Effector memory CD4-positive, alpha-beta T cell (primary cell): ENCODE measurements at places on chromosomes 1 and 21.

- no peaks in the 10 kb centered on the region for H3K27me3 ChIP-seq
- no peaks in the 10 kb centered on the region for H3K4me1 ChIP-seq
- H3K4me3 ChIP-seq, result no peak overlapping the region
- H3K36me3 ChIP-seq, result no peaks in the 10 kb centered on the region
- no peak for DNase-seq
- H3K27ac ChIP-seq, result no peak overlapping the region
These were observed 54.3 kb upstream of the SH3GLB1 start for GRCh38 chr1:86650065-86650464.

DNA sequence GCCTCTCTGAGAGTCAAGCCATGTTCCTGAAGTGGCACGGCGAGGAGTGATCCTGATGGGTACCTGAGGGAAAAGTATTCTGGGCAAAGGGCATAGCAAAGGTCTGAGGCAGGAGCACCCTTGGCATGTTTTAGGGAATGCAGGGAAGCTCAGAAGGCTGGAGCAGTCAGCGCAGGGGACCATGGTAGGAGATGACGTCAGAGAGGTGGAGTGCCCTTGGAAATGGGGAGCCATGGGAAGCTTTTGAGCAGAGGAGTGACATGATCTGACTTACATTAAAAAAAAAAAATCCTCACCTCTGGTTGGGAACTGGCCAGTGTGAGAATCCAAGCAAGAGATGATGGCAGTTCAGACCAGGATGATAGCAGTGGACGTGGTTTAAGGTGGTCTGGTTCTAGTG, 37.2 kb downstream of the PDPN start:
- H3K4me1 ChIP-seq, result no peaks in the 10 kb centered on the region
- no peak overlapping the region for H3K27ac ChIP-seq
- no peaks in the 10 kb centered on the region for H3K27me3 ChIP-seq
- no peaks in the 10 kb centered on the region for H3K36me3 ChIP-seq
- no peak for DNase-seq

- no peaks in the 10 kb centered on the region for H3K36me3 ChIP-seq
- DNase-seq, result no peak
- no peaks in the 10 kb centered on the region for H3K4me1 ChIP-seq
- H3K27ac ChIP-seq, result no peak overlapping the region
- H3K4me3 ChIP-seq, result no peak overlapping the region
These were observed 74.1 kb downstream of the GADD45A start for GRCh38 chr1:67759066-67759465.

DNA sequence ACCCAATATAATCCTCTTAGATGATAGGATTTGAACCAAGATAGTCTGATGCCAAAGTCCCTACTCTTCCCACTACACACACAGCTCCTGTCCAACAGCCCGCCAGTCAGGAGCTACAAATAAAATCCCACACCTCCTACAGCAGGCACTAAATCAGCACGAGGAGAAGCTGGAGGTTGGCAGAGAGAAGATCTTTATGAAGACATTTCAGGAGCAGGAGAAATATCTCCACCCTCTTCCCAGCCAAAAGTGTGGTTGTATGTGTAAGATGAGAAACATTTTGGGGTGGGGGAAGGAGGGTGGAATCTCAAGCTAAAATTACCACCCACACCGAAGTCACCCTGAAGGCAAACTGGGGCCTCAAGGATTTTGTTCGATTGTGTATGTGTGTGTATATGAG, 54.5 kb downstream of the PLXNA2 start:
- no peak overlapping the region for H3K4me3 ChIP-seq
- no peaks in the 10 kb centered on the region for H3K4me1 ChIP-seq
- no peaks in the 10 kb centered on the region for H3K36me3 ChIP-seq
- no peaks in the 10 kb centered on the region for H3K27me3 ChIP-seq
- H3K27ac ChIP-seq, result no peak overlapping the region

DNA sequence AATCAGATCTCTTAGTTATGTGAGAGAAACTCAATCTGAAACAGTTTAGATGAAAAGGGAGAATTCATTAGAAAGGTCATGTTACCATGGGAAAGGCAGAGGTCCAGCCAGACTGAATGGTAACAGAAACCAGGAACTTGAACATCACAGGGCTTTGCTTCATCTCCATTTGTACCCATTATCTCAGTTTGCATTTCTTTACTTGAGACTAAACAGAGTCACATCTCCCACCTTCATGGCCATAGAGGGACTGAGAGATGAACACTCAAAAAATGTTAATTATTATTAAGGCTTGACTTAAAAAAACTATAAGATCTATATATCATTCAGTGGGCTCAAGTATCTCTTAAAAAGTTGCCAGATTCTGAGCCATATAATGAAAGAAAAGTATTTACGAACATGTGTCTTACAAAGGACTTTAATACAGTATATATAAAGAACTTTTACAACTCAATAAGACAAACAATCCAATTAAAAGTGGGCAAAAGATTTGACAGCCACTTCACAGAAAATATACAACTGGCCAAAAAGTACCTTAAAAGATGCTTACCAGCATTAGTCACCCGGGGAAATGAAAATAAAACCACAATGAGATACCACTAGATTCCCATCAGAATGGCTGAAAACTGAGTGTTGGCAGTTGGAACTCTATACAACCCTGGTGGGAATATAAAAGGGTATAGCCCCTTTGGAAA, 13.2 kb downstream of the KYAT3 start:
- no peaks in the 10 kb centered on the region for H3K4me1 ChIP-seq
- no peaks in the 10 kb centered on the region for H3K27me3 ChIP-seq
- no peak overlapping the region for H3K4me3 ChIP-seq
- DNase-seq, result no peak

DNA sequence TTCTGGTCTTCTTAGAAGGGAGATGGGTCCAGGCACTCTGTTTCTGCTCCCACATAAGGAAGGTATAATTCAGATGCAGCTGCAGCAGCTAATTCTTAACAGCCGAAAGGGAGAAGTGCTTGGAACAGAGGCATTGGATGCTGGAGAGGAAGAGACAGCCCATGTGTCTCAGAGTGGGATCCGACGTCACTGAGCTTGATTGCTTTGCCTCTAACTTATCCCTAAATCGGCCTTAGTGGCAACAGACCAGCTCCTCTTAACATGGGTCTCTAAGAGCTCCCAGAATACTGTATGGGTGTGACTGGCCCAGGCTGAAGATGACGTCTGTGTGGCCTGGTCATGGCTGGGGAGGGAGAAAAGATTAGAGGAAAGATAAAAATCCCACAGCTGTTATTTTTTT, 40.7 kb upstream of the KCND3 start:
- peaks cover 6% of the 10 kb centered on the region for H3K27me3 ChIP-seq
- H3K36me3 ChIP-seq, result no peaks in the 10 kb centered on the region
- H3K27ac ChIP-seq, result no peak overlapping the region

DNA sequence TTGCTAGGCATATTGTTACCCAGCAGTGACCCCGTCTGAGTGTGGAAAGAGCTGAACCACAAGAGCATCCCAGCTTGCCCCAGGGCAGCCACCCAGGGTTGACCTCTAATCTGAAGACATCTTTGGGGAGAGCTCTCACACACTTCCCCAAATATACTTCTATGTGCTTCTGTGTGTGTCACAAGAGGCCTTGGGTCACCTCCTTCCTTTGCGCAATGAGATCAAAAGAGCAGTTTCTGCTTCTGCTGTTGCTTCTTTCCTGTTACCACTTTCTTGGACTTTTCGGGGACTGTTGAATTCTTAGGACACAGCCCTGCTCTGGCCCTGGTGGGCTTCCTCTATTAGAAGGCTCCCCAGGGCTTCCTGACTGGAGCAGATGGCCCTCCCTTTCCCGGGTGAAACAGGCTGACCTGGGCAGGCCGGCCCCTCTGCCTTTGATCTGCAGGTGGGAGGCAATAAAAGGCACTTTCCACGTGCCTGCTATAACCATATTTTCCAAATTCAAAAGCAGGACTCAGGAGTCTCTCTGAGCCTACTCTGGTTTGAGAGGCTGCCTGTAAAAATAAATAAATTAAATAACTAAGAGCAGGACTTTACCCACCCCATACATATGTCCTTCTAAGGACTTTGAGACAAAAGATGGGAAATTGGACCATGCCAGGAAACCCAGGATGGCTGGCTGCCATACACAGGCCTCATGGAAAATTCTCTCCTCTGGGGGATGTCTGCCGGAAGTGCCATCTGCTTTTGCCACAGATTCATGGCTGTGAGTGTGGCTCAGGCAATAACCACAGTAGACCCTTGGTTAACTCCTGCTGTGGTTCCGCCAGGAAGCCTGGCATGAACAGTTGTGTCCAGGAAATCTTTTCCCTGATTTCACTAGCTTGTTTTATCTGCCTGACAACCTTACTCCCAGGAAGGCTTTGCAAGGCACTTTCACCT, 28.3 kb upstream of the RCSD1 start:
- H3K36me3 ChIP-seq, result no peaks in the 10 kb centered on the region
- peaks cover 33% of the 10 kb centered on the region for H3K4me1 ChIP-seq
- DNase-seq, result no peak
- H3K27me3 ChIP-seq, result no peaks in the 10 kb centered on the region
- H3K4me3 ChIP-seq, result peak overlapping the region; percentile 16

DNA sequence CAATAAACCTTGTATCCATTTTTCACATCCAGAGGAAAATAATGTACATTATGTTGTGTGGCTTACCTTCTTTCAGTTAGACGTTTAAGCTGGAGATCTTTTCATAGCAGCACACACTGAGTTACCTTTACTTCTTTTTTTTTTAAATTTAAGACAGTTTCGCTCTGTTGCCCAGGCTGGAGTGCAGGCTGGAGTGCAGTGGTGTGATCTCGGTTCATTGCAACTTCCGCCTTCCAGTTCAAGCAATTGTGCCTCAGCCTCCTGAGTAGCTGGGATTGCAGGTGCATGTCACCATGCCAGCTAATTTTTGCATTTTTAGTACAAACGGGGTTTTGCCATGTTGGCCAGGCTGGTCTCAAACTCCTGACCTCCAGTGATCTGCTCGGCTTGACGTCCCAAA, 7.4 kb upstream of the CAMTA1 start:
- no peaks in the 10 kb centered on the region for H3K4me1 ChIP-seq
- no peak for DNase-seq
- H3K36me3 ChIP-seq, result no peaks in the 10 kb centered on the region
- no peak overlapping the region for H3K27ac ChIP-seq

DNA sequence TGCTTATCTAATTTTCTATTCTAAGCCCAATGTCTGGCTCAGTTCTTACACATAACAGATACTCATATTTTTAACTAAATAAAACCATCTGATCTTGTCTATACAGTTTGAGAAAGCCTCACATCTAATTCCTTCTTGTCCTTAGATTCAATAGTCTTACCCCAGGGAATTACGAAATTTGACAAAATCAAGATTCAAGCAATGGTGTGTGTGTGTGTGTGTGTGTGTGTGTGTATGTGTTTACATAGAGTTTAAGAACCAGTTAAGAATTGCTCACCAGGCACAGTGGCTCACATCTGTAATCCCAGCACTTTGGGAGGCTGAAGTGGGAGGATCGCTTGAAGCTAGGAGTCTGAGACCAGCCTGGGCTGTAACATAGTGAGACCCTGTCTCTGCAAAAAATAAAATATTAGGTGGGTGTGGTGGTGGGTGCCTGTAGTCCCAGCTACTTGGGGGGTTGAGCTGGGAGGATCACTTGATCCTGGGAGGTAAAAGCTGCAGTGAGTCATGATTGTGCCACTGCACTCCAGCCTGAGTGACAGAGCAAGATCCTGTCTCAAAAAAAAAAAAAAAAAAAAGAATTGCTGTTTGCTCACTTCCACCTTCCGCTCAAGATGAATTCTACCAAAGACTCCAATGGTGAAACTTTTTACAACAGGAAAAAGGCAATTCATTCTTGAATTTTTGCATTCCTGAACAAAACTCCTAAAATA, 6.2 kb downstream of the WDR64 start:
- H3K27me3 ChIP-seq, result no peaks in the 10 kb centered on the region
- H3K4me1 ChIP-seq, result no peaks in the 10 kb centered on the region
- no peak overlapping the region for H3K4me3 ChIP-seq
- H3K27ac ChIP-seq, result no peak overlapping the region
- no peak for DNase-seq

DNA sequence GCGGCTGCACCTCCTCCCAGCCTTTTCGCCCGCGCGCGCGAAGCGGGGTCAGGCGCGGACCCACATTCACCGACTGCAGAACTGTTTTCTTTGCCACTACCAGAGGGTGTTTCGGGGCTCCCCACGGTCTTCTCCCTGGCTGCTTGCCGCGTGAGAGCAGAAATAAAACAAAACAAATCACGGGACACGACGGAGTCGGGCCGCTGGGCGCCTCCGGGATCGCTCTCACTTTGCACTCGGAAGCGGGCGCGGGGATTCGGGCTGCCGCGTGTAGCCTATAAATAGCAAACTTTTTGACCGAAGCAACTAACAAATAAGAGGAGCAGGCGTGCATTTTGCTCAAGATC, 412.3 kb upstream of the ESRRG start:
- H3K36me3 ChIP-seq, result no peaks in the 10 kb centered on the region
- no peak for DNase-seq
- no peak overlapping the region for H3K4me3 ChIP-seq

DNA sequence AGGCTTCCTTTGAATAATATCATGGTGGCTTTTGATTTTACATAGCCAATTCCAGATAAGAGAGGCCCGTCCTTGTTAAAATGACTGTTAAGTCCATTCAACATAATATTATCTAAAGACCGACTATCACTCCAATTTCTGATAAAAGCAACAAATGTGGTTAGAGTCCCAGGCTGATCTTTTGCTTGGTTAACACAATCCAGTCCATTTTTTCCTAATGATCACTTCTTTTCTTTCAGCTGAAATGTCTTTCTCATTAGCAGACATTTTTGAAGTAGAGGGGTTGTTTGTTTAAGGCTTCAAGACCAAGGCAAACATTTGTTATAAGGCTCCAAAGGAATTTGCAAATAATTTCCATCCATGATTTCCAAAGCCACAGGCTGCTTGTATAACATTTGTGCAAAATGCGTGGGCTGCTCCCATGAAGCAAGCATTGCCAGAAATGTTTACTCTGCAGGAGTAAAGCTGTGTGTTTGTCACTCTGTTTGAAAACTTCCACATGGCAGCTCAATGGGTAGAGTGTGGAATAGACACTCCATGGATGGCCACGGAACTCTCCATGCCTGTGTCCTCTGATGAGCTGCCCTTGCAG, 111.5 kb downstream of the PSMG1 start:
- H3K27ac ChIP-seq, result no peak overlapping the region
- no peak for DNase-seq
- H3K27me3 ChIP-seq, result no peaks in the 10 kb centered on the region
- H3K4me3 ChIP-seq, result no peak overlapping the region
- H3K36me3 ChIP-seq, result no peaks in the 10 kb centered on the region

DNA sequence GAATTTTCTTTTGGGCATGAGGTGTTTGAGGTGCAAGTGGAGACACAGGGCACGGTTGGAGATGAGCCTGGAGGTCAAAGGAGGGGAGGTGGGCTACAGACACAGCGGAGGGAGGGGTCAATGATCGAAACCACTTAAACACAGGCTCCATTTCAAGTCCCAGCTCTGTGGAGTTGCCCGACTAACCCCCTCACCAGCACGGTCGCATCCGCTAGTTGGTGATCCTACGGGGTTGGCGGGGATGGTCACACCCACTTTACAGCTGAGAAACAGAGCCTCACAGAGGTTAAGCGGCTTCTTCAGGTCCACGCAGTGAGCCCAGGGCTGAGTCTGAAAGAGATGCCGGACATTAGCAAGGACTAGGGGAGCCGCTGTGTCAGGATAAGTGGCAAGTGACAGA, 60.1 kb upstream of the RUNX3 start:
- H3K36me3 ChIP-seq, result no peaks in the 10 kb centered on the region
- H3K4me3 ChIP-seq, result no peak overlapping the region
- peaks cover 63% of the 10 kb centered on the region for H3K4me1 ChIP-seq
